ENCODE measurements at places on chromosomes 6 and 20.
A peak's percentile ranks its signal among the peaks of the same experiment; 100 is the strongest.

- DNase-seq = no peak
These were observed 357.3 kb downstream of the FOXA2 start for GRCh38 chr20:22226849-22227700.

GRCh38 chr6:123841067-123841896 lies 37.6 kb downstream of the NKAIN2 start:
- DNase-seq = peak; percentile 62

GRCh38 chr6:79668381-79668780 lies 37.3 kb downstream of the SH3BGRL2 start:
- no peak for DNase-seq

DNA sequence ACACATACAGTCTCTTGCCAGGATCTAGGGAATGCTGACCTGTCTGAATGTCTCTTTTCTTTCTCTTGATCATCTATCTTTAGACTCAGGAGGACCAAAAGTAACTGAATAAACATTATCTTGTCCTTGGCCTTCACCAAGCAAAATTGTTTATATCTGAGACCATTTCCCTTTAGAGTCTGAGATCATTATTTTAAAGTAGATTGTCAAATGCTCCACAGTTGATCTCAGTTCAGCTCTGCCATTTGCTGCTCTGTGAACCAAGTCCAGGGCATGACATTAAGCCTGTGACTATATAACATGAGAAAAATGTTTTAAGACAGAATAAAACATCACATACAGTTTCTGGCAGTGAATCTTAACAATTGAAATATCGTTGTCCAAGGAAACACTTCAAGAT lies 148.3 kb upstream of the NRSN1 start:
- no peak for DNase-seq
